ENCODE measurements at places on chromosomes 11 and 22. TPM values are rescaled to one million over a fixed set of nuclear protein-coding genes. Genes with fewer than 3 reads are reported as not detected.

- DNase-seq, result no peak
- H3K4me3 ChIP-seq, result no peak overlapping the region
- H3K27ac ChIP-seq, result peak overlapping the region; percentile 92
- H3K27me3 ChIP-seq, result peaks cover 11% of the 10 kb centered on the region
- H3K4me1 ChIP-seq, result peaks cover 32% of the 10 kb centered on the region
Measured at GRCh38 chr22:25750569-25751173, 8.7 kb downstream of the MYO18B start.

- no peak overlapping the region for H3K4me3 ChIP-seq
- H3K27me3 ChIP-seq, result no peaks in the 10 kb centered on the region
- H3K36me3 ChIP-seq, result peaks cover 30% of the 10 kb centered on the region
- no peak overlapping the region for H3K27ac ChIP-seq
- no peak for DNase-seq
Measured at GRCh38 chr22:32486656-32487390, 12.2 kb downstream of the FBXO7 start.

IGLL5 gene
- total RNA-seq, result not detected

GRCh38 chr11:128563308-128563707 is 24.1 kb downstream of the ETS1 start:
- H3K36me3 ChIP-seq, result peaks cover 2% of the 10 kb centered on the region
- peaks cover 20% of the 10 kb centered on the region for H3K4me1 ChIP-seq
- H3K27me3 ChIP-seq, result no peaks in the 10 kb centered on the region
- H3K27ac ChIP-seq, result no peak overlapping the region

GRCh38 chr22:36783743-36784142 is 7.8 kb upstream of the IFT27 start:
- H3K4me1 ChIP-seq, result peaks cover 14% of the 10 kb centered on the region
- H3K4me3 ChIP-seq, result no peak overlapping the region
- H3K27ac ChIP-seq, result no peak overlapping the region
- H3K36me3 ChIP-seq, result no peaks in the 10 kb centered on the region
- no peak for DNase-seq
